ENCODE measurements at places on chromosomes 2 and 18. TPM values are rescaled to one million over a fixed set of nuclear protein-coding genes. Genes with fewer than 3 reads are reported as not detected.

GRCh38 chr2:45433363-45433762 lies 177.7 kb downstream of the SRBD1 start:
- DNase-seq: no peak

- DNase-seq: no peak
Measured at GRCh38 chr2:53509831-53510388, 257.7 kb upstream of the CHAC2 start.

DNA sequence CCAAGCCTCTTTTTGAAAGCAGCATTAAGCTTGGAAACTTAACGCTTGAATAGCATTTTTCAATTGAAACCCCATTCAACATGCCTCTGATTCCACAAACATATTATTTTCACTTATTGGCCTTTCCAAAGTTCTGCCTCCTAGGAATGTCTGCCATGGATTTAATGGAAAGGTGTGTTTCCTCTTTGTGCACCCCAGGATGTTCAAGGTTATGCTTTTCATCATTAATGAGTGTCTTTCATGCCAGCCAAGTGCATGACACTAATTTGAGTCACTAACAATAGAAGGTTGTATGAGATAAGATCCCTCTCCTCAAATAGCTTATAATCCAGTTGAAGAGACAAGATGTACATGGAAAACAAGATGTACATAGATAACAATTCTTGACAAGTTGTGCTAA lies 84.7 kb downstream of the ALPK2 start:
- DNase-seq: no peak

DNA sequence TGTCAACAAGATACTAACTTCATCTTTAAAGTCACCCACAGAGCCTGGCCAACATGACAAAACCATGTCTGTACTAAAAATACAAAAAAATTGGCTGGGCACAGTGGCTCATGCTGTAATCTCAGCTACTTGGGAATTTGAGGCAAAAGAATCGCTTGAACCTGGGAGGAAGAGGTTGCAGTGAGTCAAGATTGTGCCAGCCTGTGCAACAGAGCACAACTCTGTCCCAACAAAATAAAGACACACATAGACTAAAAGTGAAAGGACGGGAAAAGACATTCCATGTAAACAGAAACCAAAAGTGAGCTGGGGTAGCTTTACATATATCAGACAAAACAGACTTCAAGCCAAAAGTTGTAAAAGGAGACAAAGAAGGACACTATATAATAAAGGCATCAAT lies 34.8 kb downstream of the USP34 start:
- DNase-seq: no peak

Gene LAMA3
- 4.9 TPM for total RNA-seq

Gene RGPD6
- 17.6 TPM for total RNA-seq

Data from glomerular endothelial cell (primary cell).